ENCODE measurements at places on chromosomes 2 and 18.

DNA sequence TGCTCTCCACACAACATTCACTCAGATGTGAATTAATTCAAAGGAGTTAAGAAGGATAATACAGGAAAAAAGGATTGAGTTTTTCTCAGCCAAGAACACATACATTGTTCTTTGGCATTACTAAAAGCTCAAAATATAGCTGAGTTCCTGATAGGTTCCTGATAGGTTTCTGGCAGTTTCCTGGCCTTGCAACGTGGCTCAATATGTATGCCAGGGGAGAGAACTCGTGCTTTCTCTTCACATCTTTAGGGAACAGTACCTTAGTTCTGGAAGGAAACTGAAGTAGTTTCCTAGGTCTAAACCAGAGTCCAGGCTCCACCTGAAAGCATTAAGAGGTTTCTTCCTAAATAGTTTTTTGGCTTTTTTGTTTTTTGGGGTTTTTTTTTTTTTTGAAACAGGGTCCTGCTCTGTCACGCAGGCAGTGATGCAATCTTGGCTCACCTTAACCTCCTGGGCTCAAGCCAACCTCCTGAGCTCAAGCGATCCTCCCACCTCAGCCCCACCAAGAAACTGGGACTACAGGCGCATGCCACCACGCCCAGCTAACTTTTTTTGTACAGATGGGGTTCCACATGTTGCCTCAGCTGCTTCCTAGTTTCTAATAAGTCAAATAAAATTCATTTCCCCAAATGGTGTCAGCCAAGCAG is 42.8 kb downstream of the ESCO1 start:
- no peak for DNase-seq

DNA sequence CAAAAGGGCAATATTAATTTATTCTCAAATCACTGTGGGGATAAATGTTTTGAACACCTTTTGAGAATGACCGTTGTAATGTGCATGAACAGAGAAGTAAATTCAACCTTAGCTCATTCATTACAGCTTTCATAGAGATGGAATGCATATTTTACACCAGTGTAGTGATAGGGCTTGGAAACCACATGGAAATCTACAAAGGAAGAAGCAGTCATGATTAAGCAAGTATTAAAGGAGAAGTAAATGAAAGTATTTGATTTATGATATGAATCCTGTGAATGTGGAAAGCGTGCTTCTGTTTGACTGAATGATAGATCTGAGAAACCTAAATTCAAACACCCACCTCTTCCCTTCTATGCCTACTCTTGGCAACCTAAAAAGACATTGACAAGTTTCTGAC is 64.7 kb downstream of the CDH7 start:
- no peak for DNase-seq

GRCh38 chr2:133942398-133942797 is 311.5 kb upstream of the MGAT5 start:
- DNase-seq, result no peak

- DNase-seq, result no peak
Observed at GRCh38 chr18:48140731-48141130, 210.3 kb upstream of the SMAD2 start.

GRCh38 chr2:11692966-11693521 is 23.0 kb upstream of the NTSR2 start:
- DNase-seq, result peak; percentile 77

DNA sequence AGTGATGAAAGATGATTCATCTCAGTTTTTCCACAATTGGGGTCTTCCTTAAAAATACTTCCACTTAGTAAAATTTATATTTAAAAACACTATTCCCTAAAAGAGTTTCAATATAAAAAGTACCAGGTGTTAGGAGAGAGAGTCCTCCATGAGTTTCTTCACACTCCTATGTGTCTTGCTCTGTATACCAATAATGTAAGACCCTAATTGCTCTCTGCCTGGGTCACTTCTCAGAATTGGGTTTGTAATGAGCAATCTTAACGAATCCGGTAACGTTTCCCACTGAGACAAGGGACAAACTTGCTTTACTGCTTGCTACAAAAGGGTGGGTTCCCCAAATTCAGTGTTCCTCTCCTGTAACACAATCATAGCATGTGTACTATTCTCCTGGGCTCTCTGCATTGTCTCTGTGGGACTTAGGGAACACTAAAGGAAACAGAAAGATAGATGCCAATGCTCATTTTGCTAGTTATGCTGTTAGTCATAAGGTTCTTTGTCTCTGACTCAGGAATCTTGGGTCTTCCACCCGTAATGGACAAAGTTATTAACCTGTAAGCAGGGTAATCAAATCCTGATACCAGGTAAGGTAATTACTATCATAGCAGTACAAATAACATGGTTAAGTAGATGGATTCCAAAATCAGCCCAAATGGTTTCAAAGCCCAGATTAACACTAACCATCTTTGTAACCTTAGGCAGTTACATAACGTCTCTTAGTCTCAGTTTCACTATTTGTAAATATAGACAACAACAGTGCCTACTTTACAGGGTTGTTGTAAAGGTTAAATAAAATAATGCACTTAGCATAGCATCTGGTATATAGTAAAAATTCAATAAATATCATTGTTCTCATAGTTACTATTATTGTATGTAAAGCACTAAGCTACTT is 46.3 kb downstream of the ITSN2 start:
- no peak for DNase-seq

Data from CD4-positive, alpha-beta T cell treated with Interleukin-1 beta for 1 hour (primary cell).